GM04504 (cell line): ENCODE measurements at places on chromosomes 1 and 21.
A peak's percentile ranks its signal among the peaks of the same experiment; 100 is the strongest.

DNA sequence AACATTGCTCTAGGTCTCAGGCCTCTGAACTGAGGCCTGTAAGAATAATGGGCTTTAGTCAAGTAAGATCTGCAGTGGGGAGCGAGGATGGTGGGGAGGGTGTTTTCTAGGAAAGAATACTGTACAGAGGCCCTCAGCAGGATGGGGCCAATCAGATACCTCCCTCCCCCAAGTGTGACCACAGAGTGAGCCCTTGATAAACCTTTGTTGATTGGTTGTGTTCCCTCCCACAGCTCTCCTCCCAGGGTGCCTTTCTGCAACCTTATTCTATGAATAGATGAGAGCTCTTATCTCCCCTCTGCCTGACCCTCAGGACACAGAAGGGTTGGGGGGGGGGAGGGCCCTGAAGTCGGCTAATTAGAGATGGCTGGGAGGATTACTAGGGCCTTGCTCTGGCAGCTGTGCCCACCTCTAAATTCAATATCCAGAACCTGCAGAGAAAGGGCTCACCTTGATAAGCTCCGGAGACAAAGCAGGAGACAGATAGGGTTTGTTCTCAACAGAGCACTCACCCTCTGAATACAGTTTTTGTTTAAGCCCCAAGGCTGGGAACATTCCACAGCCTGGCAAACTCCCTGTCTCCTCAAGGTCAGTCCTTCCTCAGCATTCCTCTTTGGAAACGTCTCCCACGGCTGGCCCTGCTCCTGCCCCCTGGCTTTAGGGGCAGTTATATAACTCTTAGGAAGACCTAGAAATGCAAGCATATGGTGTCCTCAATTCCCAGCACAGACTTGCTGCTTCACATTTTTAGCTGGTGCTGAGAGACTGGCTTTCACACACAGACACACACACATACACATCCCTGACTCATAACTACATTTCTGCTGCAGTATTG, 42.9 kb downstream of the ATP1A1 start:
- no peak for DNase-seq

GRCh38 chr21:40568807-40569206, 278.2 kb downstream of the DSCAM start:
- no peak for DNase-seq

DNA sequence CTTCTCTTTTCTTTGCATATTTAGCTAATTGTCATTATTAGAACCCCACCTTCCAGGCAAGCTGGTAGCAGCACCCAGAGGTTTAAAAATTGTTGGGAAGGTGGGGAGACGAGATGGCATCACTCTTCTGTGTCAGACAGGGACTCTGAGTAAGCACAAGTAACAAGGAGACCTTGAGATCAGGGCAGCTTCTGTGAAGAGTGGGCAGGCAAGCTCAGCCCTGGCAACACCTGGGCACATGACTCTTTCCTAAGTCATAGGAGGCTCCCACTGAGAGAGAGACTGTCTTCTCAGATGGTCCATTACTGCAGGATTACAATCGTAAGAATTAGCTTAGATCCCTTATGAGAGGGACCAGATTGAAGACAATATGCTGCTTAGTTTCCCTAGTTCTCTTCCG, 183.5 kb downstream of the BRINP2 start:
- DNase-seq = no peak

DNA sequence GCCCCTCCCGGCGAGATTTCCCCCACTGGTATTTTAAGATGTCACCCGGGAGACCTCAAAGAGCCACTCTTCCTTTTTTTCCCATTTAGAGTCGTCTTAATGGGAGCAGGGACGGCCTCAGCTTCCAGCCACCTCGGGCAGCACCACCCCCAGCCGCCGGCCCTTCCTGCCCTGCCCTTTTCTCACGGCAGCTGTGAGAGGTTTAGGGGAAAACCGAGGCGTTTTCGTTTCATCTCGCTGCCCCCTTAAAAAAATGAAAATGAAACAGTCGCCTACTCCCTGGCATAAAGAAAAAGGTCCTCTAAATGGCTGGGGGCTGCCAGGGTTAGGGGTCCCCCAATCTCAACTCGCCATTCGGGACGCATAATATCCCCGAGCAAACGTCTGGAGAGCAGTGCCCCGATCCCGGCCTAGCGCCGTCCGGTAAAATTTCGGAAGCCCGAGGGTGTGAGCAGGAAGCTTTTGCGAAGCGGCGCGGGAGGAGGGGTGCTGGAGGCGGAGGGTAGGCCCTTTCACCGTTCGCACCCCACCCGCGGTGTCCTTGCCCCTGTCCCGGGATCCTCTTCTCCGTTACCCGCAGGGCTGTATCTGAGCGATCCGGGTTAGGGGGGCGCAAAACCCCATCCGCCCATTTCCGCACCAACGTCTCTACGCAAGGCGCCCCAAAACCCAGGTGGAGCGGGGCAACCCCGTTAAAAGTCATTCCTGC, 1.2 kb downstream of the RUNX3 start:
- peak; percentile 15 for DNase-seq

GRCh38 chr1:17688217-17688810, 66.8 kb upstream of the ACTL8 start:
- DNase-seq = no peak

DNA sequence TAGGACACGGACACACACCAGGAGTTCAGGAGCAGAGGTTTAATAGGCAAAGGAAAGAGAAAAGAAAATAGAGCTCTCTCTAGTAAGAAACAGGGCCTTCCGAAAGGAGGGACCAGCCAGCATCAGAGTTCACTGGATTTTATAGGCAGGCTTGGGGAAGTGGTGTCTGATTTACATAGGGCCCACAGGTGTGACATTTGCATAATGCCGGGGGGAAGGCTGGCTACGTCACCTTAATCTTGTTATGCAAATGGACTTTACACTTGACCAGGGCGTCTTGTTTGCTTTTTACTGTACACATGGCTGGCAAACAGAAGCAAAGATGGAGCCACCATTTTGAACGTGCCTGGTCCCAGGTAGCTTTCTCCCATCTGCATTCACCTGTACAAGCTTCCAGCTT, at the start of gene OR14A16:
TSS of gene OR14A16 (minus strand) at position 97 of the 400 bp plus-strand sequence. CDS start 8,390 bp downstream, outside the sequence.
- DNase-seq = no peak

DNA sequence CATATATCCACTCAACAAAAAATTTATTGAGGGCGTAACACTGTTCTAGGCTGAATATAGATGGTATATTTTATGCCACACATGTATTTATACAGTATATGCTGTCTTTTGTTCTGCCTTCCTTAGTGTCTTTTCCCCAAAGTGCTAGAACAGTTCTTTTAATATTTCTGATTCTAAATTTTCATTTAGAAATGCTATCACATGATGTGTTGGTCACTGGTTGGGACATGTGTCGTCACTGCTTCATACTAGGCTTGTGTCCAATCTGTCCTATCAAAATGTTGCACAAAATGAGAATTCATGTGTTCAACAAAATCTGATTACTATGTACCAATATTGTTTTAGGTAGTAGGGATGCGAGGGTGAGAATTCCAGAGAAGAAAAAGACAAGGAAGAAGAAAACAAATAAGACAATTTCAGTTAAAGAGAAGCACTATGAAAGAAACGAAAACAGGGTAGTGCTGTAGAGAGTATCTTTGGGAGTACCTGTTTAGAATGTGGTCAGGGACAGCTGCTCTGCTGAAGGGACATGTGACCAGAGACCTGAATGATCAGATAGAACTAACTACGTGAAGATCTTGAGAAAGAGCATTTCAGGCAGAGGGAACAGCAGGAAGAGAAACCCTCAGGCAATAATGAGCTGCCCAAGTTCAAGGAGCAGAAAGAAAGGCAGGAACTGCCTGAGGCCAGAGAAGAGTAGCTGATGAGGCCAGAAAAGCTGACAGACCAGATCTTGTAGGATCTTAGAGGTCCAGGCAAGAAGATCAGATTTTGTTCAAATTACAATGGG, 1.3 kb downstream of the KMO start:
- DNase-seq = no peak

- DNase-seq = peak; percentile 32
Observed at GRCh38 chr1:113021430-113022085, 51.4 kb upstream of the LRIG2 start.

DNA sequence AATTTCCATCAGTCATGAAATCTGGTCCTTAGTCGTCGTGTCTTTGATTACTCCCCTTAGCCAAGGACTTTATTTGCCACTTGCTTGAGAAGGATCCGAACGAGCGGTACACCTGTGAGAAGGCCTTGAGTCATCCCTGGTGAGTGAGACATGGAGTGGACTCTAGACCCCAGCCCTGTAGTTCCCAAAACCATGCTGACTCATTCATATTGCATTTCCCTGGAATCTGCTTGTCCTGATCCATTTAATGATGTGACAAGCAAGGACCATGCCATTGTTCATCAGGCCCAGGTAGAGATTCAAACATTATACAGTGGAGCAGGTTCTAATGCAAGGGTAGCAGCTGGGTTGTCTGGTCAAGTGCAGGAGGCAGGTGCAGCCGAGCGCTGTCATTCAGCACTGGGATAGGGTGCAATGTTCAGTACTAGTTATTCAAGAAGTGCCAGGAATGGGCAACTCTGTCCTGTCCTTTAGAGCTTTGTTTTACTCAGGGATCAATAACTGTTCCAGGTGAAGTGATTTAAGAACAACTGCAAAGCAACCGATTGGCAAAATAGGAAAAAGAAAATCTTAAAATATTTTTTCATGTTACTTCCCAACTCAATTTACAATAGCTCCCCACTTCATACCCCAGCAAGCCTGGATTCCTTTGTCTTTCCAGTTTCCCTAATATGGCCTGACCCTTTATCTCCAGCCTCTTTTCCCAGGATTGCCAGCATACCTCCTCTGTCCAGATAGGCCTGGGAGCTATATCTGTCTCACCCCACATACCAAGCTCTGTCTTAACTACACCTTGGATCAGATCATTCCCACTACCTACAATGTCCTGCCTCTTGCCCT, 26.5 kb downstream of the CAMK1G start:
- no peak for DNase-seq

- DNase-seq = no peak
Observed at GRCh38 chr1:109490934-109491302, 3.0 kb upstream of the CYB561D1 start.

- no peak for DNase-seq
Observed at GRCh38 chr1:8523666-8524206, 205.8 kb downstream of the SLC45A1 start.

DNA sequence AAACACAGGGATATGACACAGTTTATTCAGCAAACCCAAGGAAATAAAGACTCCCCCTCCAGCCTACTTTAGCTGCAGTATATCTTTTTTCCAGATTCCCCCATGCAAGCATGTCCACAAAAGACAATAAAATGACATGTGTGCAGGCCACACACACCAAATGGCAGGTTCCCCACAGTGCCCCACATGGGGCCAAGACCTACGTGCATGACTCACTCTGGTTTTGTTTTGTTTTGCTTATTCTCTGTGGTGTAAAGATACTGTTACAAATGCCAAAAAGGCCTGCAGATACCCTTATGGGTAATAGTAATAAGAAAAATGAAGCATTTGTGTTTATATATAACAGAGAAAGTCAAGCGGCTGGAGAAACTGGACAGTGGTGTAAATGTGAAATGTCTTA, 71.6 kb downstream of the RD3 start:
- no peak for DNase-seq

GRCh38 chr1:207619871-207620542, 24.9 kb upstream of the CR1L start:
- peak; percentile 7 for DNase-seq

GRCh38 chr1:45359882-45360513, 19.8 kb upstream of the MUTYH start:
- peak; percentile 40 for DNase-seq

- no peak for DNase-seq
Observed at GRCh38 chr1:160777486-160778089, 18.4 kb upstream of the LY9 start.

- no peak for DNase-seq
Observed at GRCh38 chr1:241532162-241532531, at the start of gene KMO. Gene KMO, plus strand, starts transcription at chr1:241532378. Its CDS starts 67 bp downstream, at chr1:241532445.

DNA sequence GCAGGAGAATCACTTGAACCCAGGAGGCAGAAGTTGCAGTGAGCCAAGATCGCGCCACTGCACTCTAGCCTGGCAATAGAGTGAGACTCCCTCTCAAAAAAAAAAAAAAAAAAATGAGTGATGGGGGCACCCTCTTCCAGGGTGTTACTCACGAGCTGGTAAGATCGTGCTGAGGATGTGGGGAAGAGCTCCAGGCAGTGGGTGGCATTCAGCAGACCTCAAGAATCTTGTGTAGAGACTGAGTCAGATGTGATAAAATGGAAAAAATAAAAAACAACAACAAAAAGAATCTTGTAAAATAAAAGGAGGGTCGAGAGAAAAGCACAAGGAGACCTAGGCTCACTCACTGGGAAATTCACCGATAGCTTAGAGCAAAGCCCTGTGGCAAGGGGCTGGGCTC, 38.5 kb downstream of the EPHA2 start:
- DNase-seq = peak; percentile 17

DNA sequence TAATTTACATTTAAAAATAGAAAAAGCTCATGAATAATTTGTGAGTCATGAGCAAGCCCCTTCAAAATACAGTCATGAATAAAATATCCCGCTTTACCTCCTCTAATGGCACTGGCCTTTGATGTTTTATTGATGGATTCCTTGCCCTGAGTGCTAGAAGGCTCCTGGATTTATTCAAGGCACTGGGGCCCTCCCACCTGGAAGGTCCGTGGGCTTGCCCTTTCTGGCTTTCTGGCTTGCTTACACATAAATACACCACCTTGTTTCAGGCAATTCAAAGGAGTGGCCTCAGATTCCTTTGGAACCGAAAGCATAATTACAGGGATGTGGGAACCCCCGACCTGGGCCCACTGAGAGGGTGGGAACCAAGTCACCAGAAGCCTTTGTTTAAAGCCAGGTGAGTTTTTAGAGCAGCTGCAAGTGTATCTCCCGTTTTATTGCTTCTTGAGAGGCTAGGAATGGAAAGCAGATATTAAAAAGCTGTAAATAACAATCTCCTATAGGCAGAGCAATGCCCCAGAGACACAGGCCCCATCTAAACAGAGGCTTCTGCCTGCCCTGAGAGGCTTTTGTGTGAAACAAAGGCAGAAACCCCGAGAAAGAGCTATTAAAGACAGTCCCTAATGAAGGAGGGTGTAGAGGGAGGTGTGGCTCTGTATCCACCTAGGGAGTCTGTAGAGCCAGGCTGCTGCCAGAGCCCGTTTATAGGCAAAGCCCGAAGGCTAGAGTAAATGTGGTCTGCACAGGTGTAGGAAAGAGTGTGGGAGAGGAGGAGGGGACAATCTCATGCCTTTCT, 126.4 kb downstream of the FAM78B start:
- DNase-seq = no peak

GRCh38 chr1:27346991-27347624, 5.3 kb downstream of the SYTL1 start:
- no peak for DNase-seq

DNA sequence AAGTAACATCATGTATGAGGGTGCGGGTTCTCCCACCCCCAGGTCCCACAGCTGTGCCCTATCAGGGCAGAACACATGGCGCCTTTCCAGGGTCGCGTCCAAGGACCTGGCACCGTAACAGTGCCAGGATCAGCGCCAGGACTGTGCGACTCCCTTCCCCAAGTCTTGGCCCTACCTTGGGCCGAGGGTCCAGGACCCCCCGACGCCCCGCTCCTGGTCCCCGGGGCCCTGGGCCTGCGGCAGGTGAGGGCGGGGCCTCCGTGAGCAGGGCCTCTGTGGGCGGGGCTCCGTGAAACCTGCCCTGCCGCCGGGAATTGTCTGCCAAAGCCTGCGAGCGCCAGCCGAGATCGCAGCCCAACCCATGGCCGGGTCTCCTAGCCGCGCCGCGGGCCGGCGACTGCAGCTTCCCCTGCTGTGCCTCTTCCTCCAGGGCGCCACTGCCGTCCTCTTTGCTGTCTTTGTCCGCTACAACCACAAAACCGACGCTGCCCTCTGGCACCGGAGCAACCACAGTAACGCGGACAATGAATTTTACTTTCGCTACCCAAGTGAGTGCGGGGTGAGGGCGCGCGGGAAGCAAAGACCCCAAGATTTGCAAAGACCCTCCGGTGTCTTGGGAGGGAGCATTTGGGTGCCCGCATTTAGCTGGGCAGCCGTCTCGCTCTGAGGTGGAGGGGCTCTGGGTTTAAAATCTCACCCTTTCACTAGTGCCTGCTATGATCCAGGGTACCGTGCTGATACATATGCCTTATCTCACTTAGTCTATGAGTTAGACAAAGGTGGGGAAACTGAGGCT, at the start of gene RHBG:
TSS of gene RHBG (plus strand) at position 323 of the 796 bp plus-strand sequence. CDS start at position 362, 39 bp downstream.
- DNase-seq = no peak
